Foreskin melanocyte (primary cell): ENCODE measurements at places on chromosomes 11 and 22.
A peak's percentile ranks its signal among the peaks of the same experiment; 100 is the strongest.

- DNase-seq: no peak
Measured at GRCh38 chr22:50140615-50141014, 29.9 kb upstream of the PANX2 start.

- no peak for DNase-seq
Measured at GRCh38 chr11:69362315-69362714, 68.4 kb downstream of the MYEOV start.

DNA sequence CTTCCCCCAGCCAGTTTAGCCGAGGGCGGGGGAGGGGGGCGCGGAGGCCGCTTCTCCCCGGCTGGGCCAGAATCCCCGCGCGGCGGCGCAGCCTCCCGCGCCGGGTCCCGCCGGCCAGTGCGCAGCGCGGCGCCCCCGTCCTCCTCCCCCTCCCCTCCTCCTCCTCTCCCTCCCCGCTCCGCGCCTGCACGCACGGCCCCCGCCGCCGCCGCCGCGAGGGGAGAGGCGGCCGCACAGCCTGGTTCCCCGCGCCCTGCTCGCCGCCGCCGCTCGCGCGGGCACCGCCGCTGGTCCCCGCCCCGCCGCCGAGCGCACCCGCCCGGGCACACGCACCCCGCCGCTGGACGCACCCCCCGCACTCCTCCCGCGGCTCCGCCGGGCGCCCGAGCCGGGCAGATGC lies at the start of gene FLRT1:
Gene FLRT1, plus strand, starts transcription at position 356 of the 400 bp plus-strand sequence. CDS start 80,337 bp downstream, outside the sequence.
- no peak for DNase-seq

DNA sequence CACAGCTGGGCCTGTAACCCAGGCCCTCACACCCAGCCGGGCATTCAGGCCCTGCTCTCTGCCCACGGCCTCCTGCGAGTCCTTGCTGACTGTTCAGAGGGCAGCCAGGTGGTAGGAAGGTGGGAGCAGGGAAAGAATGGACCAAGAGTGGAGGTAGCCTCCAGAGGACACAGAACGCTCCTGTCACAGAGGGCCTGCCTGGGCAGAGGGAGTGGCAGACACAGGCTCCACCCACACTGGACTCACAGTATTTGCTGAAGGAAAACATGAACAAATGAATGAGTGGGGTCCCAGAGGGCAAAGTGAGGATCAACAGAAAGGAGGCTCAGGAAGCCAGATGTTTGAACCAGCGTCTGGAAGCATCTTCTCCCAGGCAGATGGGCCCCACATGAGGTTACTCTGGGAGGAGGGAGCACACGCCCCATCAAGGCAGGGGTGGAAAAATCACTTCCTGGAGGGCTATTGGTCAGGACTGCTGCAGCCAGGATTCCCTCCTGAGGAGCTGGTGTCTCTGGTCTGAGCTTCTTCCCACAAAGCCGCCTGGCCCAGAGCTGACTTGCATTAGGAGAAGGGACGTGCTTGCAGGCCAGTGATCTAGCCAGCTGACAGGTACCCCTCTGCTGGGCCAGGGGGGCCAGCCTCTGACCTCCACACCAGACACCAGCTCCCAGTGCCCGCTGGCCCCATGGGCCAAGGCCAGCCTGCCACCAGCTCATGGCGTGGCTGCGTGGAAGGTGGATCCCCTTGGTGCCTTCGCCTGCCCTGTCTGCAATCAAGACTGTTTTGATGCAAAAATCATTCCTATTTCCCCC lies 84.0 kb downstream of the THAP12 start:
- DNase-seq: no peak

DNA sequence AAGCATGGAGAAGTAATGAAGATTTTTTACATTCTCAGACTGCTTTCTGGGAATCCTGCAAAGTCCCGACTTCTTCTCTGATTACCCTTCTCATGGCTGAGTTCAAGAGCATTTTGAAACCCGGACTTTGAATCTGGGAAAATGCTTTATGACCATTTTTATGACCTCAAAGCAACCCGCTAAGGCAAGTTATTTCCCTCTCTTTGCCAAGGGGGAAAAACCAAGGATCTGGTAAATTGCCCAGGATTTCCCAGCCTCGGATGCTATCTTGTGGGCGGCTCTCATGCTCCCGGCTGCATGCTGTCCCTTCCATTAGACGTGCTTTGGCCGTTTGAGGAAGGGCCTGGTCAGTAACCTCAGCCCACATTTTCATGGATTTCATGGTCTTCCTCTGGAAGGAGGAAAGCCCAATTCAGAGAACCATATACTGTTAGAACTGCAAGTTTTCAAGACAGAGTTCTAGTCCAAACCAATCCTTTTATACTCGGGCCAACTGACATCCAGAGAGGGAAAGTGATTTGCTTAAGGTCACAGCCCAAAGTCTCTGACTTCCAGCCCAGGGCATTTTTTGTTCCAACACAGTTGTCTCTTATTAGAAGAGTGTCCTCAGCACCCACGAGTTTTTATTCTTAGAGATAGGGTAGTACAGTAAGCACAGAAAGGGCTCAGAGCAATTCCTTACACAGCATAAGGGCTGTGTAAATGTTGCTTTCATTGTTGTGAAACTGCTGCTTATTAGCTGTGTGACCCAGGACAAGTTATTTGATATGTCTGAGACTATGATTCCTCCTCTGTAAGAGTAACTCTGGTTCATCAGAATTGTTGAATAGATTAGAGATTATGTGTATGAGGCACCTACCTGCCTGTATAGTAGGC lies 77.4 kb downstream of the NAV2 start:
- peak; percentile 68 for DNase-seq

GRCh38 chr11:57135020-57135751 lies 46.6 kb upstream of the LRRC55 start:
- DNase-seq: no peak

GRCh38 chr11:133819114-133819513 lies 26.2 kb downstream of the SPATA19 start:
- DNase-seq: no peak

GRCh38 chr11:133058501-133058900 lies 473.8 kb downstream of the OPCML start:
- DNase-seq: no peak

DNA sequence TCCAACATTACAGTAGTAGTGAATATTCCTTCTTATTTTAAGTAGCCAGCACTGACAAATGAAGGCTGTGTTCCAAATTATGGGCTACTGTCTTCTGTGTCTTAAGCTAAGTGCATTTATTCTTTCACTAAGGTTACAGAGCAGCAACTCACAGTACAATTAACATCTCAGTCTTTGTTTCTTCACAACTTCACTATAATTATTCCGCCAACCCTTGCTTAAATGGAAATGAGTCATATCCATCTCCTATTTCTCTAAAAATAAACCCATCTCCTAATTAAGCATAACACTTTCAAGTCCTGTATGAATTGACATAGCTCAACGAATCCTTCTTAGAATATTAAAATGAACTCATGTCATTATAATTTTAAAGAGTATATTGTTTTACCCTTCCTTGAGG lies 6.7 kb downstream of the ETS1 start:
- DNase-seq: peak; percentile 43

DNA sequence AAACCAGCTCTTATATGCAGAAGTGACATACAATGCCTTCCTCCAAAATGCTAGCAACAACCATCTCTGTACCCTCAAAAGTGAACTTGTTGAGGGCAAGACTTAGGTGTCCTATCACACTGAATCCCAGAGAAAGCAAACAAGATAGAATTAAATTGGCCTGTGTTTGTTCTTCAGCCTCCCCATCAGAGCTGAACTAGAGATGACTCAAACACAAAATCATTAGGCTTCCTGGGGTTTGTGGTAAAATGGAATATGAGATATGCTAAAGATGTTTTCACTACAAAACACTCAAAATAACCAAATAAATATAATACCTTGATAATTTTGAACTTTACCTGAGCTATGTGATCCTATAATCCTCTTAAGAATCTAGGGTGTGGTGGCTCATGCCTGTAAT lies 31.6 kb downstream of the ZNF214 start:
- DNase-seq: no peak

DNA sequence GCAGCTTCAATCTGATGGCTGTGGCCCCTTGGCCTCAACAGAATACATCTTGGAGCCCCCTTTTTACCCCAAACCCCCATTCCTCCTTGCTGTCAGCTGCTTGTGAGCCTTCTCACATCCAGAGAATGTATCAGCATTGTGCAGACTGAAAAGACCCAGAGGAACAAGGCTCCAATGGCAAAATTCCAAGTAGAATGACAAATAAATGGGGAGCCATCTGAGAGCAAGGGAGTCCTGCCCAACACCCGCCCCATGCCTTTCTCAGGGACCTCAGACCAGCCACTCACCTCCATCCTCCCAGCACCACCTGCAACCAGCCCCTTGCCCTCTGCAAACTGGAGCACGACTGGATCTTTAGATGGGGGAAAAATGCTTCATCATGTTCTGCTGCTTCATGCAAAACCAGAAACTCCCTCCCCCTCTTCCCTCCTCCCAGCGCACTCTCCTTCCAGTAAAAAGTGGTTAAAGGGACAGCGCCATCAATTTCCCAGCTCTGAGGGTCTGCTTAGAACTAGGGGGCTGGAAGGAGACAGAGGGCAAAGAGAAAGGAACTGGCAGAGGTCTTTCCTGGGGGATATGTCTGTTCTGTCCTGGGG lies 2.2 kb upstream of the NEFH start:
- DNase-seq: no peak

DNA sequence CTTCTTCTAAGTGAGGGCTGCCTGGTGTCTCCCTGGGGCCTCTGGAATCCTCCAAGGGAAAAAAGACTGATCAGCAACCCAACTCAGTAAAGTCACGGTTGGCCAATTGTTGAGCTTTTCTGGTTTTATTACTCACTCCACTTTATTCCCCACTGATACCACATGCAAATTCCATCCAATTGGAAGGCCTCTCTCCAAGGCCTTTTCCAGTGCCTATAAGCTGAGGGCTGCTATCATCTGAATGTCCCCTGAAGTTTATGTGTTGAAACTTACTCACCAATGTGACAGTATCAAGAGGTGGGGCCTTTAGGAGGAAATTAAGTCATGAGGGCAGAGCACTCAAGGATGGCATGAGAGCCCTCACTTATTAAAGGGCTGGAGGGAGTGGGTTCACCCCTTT lies 463.3 kb downstream of the BUD13 start:
- DNase-seq: no peak

DNA sequence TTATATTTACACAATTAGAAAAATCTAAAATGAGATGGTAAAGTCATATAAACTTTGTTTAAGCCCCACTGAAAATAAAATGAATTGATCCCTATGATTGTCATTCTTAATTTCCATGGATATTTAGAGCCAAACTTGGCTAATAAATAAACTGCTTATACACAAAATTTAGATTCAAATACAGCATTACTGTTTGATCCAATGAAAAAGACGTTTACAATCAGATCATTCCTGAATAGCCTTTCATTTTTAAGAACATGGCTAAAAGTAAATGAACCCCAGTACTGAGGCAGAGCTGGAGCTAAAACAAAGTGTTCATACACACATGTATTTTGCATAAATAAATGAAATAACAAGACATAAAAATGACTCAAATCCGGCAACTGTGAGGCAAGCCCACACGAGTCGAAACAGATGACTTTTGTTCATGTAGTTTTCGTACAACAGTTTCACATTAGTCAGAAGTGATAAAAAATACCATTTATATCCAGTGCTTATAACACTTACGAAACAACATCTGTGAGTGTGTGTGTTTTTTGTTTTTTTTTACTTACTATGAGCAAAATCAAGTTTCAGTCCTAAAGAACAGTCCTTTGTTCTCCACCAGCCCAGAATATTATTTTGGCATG lies 386.5 kb downstream of the SOX6 start:
- peak; percentile 97 for DNase-seq

- DNase-seq: peak; percentile 79
Measured at GRCh38 chr11:128328955-128329551, 258.3 kb downstream of the ETS1 start.

DNA sequence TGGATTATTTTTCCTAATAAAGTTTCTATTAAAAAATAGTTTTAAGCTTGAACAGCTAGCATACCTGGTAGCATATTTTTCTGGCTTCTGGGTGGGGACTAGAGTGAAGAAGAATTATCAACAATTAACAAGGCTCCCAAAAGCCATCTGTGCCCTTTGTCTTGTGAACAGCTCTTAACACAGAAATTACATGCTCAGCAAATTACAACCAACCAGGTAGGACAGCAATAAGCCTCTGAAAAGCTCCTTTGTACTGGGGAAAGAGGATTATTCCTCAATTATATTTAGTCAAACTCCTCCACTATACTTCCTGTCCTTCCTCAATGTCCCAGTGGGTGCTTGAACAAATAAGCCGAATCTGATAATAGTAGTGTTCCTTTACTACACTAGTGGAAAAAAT lies 162.8 kb downstream of the RAB38 start:
- DNase-seq: no peak

DNA sequence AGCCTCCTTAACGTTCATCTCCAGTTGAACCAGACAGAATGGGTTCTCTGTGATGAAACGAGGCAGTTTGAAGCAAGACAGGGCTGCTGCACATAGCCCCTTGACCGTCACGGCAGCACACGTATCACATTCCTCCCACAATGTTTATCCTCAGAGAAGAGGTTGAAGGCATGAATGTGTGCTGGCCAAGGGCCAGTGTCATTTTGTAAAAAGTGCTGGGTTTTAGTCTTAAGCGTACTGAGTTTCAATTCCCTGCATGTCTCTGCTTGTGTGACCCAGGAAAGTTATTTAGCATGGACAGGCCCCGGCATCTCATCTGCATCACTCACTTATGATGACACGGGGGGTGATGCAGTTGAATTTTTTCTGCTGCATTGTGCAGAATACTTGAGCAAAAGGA lies 31.6 kb downstream of the TTC12 start:
- DNase-seq: no peak

DNA sequence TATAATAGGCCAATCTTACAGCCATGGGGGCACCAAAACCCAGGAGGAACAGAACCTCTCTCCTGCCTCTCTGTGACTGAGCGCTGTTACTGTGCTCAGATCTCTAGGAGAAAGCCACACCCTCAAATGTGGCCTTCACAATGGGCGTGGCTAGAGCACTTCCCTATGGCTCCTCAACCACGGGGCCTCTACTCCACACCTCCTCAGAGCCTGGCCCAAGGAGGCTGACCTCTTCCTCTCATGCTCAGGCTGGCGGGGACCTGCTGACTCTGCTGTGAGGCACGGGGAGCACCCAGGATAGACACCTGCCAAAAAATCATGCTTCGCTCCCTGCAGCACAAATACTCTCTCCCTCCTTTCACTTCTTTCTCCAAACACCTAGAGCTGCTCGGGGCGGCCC lies 41.0 kb downstream of the C11orf58 start:
- DNase-seq: no peak

- no peak for DNase-seq
Measured at GRCh38 chr11:97732011-97732632, 1288.6 kb upstream of the CNTN5 start.

- no peak for DNase-seq
Measured at GRCh38 chr22:43360576-43360975, 17.4 kb upstream of the SCUBE1 start.

- no peak for DNase-seq
Measured at GRCh38 chr11:36467916-36468315, 42.2 kb downstream of the TRAF6 start.

DNA sequence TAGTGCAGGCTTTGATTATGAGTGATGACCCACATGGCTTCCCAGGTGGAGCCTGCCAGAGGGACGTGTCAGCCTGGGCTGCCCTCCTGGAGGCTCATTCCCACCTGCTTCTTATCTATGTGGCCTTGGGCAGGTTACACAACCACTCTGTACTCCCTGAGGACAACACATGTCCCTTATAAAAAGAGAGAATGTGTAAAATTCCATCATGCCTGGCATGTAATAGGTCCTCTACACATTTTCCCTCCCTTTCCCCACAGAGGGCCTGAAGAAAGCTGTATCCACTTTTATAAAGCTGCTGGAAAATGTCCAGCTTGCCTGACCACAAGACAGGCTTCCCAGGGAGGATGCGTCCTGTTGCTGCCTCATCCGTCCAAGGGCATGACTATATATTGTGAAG lies 55.0 kb upstream of the VSTM5 start:
- DNase-seq: peak; percentile 7
